Adipocyte (in vitro differentiated cells): ENCODE measurements at places on chromosomes 12 and 14.

DNA sequence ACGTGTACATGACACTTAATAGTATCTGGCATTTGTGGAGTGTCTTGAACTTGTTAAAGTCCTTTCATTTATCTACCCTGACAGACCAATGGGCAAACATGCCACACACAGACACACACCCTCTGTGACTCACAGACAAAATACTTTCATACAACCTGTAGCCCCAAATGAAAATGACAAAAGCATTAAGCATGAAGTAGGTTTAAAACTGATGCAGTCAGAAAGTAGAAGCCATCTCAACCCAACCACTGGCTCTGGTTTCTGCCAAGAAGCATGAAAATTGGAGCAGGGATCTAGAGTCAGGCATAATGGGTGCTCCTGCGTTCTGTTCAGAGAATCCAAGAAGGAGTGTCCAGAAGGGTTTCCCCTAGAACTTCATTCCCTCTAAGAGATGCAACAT lies 23.1 kb upstream of the KRT77 start:
- DNase-seq = no peak

DNA sequence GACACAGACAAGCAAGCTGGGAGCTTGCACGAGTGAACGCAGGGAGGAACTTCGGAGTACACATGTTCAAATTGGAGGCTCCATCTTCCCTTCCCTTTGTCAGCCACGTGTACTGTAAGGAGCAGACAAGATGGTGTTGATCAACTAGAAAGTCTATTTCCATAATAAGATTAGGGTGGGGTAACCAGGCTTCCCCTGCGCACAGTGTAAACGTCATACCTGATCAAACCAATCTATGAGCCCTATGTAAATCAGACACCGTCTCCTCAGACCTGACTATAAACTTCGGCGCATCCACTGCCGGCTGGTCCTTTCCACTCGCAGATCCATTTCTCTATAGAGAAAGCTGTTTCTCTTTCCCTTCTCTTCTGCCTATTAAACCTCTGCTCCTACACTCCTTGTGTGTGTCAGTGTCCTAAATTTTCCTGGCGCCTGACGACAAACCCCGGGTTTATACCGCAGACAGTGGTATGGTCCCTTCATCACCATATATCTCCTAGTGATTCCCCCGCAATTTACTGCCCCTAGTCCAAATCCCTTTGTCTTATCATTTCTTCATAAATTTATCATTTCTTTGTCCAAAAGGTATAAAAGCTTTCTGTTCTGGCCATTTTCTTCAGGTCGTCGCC lies 7.5 kb upstream of the ETFBKMT start:
- DNase-seq = no peak

DNA sequence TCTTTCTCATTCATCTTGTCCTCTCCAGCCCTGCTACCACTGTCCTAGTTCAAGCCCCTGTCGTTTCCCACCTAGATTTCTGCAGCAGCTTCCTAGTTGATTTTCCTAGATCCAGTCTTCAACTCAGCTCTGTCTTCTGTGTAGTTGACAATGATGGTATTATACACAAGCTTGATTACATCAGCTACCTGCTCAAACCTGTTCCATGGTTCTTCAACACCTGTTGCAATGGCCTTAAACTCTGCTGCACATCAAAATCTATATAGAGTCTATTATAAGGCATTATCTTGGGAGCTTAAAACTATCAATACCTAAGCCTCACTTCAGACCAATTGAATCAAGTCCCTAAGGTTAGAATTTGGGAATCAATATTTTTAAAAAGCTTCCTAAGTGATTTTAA lies 71.7 kb upstream of the PELI2 start:
- DNase-seq = no peak

DNA sequence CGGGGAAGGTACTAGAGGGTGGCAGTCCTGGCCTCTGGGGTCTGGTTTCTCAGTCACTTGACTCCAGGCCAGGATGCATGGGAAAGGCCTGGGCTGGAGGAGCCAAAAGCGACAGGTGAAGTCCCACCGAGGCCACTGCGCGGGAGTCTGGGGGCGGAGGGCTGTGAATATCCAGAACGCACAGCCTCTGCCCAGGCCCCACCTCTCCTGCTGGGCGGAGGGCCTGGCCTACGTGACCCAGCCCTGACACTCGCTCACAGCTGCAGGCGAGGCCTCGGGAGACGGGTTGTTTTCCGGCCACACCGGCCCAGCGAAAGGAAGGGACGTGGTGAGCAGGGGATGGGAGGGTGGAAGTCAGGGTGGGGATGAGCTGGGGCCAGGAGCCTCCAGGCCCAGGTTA lies 91.2 kb downstream of the RFLNA start:
- DNase-seq = no peak

DNA sequence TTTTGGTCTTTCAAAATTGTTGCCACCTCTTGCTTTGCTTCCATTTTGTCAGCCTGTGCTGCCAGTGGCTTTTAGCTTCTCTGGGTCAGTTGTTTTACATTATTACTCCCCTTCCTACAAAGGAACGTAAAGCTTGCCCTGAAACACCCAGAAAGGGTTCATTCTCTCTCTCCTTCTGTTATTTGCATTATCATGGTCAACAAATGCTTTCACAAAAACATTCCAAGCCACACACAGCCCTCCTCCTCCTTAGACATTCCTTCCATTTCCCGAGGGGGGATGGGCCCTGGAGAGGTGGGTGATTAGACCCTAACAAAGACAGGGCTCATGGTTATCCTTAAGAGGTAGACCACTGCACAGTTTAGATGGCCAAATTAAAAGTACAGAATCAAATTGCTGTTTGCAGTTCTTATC lies 60.4 kb upstream of the SINHCAF start:
- no peak for DNase-seq

DNA sequence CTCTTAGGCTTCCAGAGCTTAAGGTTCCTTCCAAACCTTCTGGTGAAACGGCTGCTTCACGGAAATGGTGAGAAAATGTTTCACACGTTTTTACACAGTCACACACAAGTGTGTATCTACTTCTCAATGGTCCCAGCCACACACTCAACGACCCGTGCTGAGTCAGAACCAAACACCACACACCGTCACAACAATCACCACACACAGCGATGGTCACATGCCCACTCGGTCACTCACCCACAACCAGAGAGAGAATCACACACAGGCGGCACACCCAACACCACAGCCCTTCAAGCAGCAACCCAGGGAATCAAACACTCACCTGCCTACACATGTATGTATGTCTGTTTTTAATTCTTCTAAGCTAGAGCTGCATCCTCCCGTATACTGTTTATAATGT lies 12.6 kb upstream of the PLEKHD1 start:
- no peak for DNase-seq

DNA sequence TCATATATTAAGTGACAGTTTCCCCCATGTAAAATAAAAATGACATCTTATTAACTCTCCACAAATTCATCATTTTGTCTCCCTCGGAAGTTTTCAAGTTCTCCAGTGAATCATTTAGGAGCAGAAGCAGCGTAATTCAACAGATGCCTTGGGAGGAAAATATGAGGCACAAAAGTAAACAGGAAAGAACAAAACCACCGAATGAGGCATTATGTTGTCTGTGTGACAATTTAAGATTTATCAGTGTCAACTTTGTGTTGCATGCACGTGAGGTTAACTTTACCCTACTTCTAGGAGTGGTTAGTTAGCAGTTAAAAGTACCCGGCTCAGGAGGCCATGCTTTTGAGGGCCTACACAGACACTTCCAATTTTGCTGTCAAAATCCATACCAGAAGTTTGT lies 258.6 kb downstream of the IPO8 start:
- DNase-seq = no peak

GRCh38 chr14:89182326-89182725 lies 234.7 kb downstream of the FOXN3 start:
- DNase-seq = no peak

DNA sequence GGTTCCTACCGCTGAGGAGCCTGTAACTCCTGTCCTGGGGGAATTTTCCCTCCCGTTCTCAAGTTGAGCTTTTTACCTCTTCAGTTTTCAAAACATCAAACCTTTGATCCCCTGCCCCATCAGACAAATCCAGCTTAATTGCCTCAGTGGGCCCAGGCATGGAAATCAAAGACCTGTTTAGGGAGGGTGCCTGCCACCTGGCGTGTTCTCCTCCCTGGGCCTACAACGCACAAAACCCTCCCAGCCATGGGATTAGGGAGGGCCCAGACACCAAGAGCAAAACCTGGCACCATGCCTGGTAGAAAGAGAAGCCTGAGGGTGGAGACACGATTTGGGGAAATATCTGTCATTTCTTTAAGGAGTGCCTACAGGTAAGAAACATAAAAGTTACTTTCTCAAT lies 672.9 kb downstream of the BCL11B start:
- no peak for DNase-seq

DNA sequence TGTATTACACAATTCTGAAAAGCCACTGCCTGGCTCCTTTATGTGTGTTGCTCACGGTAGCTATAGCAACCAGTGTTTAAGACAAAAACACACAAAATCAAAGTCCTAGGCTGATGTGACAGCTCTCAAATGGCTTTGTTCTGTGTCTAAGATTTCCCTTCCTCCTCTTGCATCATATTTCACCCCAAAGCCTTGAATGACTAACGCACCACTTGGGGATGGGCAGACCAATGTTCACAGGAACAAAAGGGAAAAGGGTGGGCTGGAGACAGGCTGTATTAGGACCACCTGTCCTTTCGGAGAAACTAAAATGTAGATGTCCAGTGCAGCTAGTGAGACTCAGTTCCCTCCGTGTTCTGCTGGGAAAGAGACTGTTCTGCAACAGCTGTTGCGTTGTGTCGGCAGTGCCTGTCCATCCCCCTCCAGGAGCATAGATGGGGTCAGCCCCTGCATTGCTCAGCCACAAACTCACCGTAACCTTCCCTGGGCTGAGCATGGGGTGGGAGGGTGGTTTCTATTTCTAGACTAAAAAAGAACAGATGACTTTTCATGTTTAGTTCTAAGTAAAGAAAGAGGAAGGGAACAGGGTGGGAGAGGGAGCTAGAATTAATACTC lies 26.8 kb upstream of the DAAM1 start:
- peak; percentile 78 for DNase-seq

DNA sequence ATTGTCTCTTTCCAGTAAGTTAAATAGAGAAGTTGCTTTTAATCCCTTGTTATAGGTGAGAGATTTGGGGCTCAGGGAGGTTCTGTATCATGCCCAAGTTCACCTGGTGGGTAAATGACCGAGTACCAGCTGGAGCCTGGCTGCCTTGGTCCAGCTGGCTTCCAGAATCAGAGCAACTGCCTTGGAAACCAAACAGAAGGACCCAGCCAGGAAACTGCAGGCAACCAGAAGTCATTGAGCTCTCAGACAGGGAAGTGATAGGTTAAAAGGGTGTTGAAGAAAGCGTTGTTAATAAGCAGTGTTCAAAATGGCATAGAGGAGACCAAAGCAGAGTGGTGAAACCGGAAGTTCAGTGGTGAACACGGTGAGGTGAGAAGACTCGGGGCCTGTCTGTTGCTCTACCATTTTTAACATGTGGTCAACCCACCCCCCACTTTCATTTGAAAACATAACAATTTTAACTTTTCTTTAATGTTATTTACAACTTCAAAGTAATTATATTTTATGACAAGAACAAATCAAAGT lies 54.9 kb downstream of the PLEKHG7 start:
- no peak for DNase-seq

GRCh38 chr14:105760691-105761344 lies 234.4 kb downstream of the TMEM121 start:
- DNase-seq = no peak

GRCh38 chr14:43877351-43877960 lies 629.6 kb downstream of the FSCB start:
- no peak for DNase-seq

GRCh38 chr12:62438098-62438692 lies 28.4 kb upstream of the MON2 start:
- peak; percentile 87 for DNase-seq

DNA sequence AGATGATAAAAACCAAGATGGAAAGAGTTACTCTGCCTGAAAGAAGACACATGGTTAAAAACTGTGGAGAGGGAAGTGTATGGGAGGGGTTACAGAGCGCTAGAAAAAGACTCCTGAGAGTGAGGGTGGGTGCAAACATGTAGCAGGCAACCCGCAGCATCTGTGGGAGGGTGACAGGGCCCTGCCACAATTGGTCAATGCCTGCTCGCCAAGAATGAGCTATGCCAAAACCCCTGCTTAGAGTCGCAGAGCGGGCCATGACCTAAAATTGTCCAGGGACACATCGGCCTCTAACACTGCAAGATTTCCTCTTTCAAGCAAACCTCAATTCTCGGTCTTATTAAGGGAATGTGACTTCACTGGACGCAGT lies 700 bp downstream of the PRKAG1 start:
- no peak for DNase-seq

DNA sequence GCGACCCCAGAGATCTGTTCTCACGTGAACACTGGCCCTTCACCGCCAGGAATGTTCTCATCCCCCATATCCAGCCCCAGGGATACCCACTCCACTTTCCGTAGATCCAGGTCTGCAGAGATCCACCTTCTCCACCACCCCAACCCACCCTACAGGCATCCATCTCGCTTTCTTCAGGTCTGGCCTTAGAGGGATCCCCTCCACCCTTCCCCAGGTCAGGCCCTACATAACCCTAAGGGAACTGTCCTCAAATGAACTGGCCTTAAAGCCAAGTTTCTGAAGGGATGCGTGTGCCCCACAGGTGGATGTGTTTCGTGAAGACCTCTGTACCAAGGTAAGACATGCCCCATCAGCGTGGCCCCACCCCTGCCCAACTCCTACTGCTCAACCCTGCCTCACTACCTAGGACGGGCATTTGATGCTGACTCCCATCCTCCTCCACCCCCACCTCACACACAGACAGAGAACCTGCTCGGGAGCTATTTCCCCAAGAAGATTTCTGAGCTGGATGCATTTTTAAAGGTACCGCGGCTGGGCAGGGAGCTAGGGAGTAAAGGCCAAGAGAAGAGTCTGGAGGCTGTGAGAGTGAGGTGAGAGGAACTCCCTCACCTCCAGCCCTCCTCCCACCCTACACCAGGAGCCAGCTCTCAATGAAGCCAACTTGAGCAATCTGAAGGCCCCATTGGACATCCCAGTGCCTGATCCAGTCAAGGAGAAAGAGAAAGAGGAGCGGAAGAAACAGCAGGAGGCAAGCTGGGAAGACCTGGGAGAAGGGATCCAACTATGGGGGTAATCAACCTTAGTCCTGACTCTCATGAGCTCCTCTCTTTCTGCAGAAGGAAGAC lies 912 bp downstream of the PSME1 start:
- DNase-seq = no peak
